ENCODE measurements at places on chromosomes 12 and 14.

- no peaks in the 10 kb centered on the region for H3K36me3 ChIP-seq
- no peak overlapping the region for H3K27ac ChIP-seq
- H3K27me3 ChIP-seq, result no peaks in the 10 kb centered on the region
- H3K4me1 ChIP-seq, result no peaks in the 10 kb centered on the region
- no peak overlapping the region for H3K4me3 ChIP-seq
- peak; percentile 22 for DNase-seq
Observed at GRCh38 chr14:93723001-93723400, 65.3 kb downstream of the PRIMA1 start.

- DNase-seq, result peak; percentile 67
- H3K4me3 ChIP-seq, result peak overlapping the region; percentile 51
- no peaks in the 10 kb centered on the region for H3K36me3 ChIP-seq
- H3K27ac ChIP-seq, result peak overlapping the region; percentile 84
Observed at GRCh38 chr12:125983784-125984500, 918.7 kb downstream of the AACS start.

- no peaks in the 10 kb centered on the region for H3K4me1 ChIP-seq
- H3K27ac ChIP-seq, result no peak within 1 kb of the TSS
- peaks cover 13% of the 10 kb centered on the region for H3K27me3 ChIP-seq
- peak; percentile 27 for DNase-seq
- no peak within 1 kb of the TSS for H3K4me3 ChIP-seq
Observed at GRCh38 chr12:51907083-51907855, at the start of gene ACVRL1. Gene ACVRL1 (plus strand): TSS chr12:51907504. CDS start chr12:51912475, 4,971 bp downstream.

DNA sequence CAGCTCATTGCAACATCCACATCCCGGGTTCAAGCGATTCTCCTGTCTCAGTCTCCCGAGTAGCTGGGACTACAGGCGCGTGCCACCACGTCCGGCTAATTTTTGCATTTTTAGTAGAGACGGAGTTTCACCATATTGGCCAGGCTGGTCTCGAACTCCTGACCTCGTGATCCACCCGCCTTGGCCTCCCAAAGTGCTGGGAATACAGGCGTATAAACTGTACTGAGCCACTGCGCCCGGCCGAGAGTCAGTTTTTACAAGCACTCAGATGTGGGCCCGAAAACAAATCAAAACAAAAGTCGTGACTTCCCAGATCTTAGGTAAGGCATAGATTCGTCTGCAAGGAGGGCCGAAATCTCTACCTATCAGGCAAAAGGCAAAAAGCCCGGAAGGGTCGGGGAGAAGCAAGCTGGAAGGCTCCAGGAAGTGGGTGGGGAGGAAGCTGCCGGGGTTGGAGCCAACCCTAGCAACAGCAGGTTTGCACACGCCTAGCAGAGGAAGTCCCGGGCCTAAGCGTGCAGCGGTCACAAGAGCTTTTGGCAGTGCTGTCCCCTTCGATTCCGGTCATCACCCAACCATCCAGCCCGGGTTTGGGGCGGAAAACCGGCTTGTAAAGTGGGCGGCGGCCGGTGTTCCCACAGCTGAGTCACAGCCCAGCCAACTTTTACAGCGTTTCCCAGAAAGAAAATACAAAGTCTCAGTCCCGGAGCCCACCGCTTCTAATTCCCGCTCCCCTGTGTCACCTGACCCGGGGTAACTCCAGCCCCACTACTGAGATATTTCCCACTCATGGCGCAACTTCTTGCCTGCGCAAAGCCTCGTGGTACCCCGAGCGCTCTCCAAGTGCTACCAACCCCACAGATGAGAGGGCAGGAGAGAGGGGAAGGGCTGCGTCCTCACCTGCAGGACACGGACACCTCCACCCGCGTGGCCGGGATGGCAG, 583 bp downstream of the CPNE8 start:
- no peaks in the 10 kb centered on the region for H3K27me3 ChIP-seq
- H3K4me3 ChIP-seq, result peak overlapping the region; percentile 43
- no peaks in the 10 kb centered on the region for H3K36me3 ChIP-seq
- H3K27ac ChIP-seq, result peak overlapping the region; percentile 71
- peak; percentile 78 for DNase-seq

DNA sequence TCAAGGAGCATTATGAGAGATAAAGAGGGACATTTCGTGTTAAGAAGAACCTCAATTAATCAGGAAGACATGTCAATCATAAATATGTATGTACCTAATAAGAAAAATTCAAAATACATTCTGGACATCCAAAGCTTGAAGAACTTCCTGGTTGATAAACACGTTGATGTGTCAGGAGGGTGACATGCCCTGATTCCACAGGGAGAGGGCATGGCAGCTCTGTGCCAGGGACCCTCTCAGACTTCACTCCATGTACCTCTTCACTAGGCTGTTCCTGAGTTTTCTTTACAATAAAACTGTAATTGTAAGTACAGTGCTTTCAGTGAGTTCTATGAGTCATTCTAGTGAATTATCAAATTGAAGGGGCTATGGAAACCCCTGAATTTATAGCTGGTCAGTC, 163.5 kb downstream of the CFAP54 start:
- H3K36me3 ChIP-seq, result no peaks in the 10 kb centered on the region
- H3K27me3 ChIP-seq, result peaks cover 3% of the 10 kb centered on the region
- no peak for DNase-seq
- H3K27ac ChIP-seq, result no peak overlapping the region
- no peak overlapping the region for H3K4me3 ChIP-seq
- H3K4me1 ChIP-seq, result no peaks in the 10 kb centered on the region

GRCh38 chr14:65369560-65369959, 43.0 kb upstream of the FUT8 start:
- no peak overlapping the region for H3K4me3 ChIP-seq
- no peak overlapping the region for H3K27ac ChIP-seq
- DNase-seq, result no peak
- no peaks in the 10 kb centered on the region for H3K27me3 ChIP-seq
- H3K36me3 ChIP-seq, result no peaks in the 10 kb centered on the region

DNA sequence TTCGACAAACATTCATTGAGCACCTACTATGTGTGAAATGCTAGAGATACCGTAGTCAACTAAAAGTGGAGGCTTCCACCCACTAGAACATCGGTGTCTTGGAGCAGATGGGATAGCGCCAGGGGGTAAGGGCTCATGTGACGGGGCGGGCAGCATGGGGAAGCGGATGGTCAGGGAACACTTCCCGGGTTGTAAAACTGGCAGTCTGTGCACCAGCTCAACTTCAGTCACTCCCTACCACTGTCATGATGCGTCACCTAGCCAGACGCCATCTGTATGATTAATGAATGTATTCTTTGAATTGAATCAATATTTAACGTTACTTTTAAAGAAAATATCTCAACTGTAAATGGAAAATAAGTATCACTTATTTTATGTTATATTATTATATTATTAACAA, 93.5 kb downstream of the PIWIL1 start:
- H3K27me3 ChIP-seq, result no peaks in the 10 kb centered on the region
- no peaks in the 10 kb centered on the region for H3K4me1 ChIP-seq

DNA sequence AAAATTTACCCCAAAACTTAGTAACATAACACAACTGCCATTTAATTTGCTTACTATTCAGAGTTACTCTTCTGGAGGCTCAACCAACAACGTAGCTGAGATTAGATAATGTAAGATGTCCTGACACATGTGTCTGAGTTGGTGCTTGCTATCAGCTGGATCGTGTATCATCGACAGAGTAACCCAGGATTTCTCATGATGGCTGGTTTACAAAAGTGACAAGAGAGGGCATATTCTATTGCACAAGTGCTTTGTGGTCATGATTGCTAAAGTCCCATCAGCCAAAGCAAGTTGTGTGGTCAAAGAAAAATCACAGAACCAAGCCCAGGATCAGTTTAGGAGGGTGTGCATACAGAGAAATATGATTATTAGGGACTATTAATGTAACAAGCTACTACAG, 73.4 kb downstream of the CAPZA3 start:
- no peak overlapping the region for H3K27ac ChIP-seq
- H3K36me3 ChIP-seq, result no peaks in the 10 kb centered on the region
- DNase-seq, result no peak
- H3K4me1 ChIP-seq, result no peaks in the 10 kb centered on the region
- H3K27me3 ChIP-seq, result no peaks in the 10 kb centered on the region

DNA sequence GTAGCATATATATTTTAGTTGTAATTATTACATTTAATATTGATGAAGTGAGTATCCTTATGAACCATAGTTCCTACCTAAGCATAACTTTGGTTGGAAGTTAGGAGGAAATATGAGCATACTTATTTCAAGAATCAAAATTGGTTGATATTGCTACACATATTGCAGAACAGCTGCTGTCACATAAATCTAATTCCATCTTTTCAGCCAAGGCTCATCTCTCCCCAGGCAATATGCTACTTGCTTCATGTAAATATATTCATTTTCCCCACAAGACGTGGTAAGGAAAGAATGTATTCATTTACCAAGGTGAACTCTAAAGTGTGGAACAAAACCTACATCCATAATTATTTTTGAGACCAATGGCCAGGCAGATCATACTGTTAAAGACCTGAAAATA, 62.5 kb upstream of the HIF1A start:
- no peak for DNase-seq
- no peaks in the 10 kb centered on the region for H3K36me3 ChIP-seq
- no peak overlapping the region for H3K4me3 ChIP-seq
- H3K27ac ChIP-seq, result no peak overlapping the region
- H3K27me3 ChIP-seq, result no peaks in the 10 kb centered on the region
- H3K4me1 ChIP-seq, result no peaks in the 10 kb centered on the region

- no peak overlapping the region for H3K27ac ChIP-seq
- DNase-seq, result no peak
- H3K36me3 ChIP-seq, result peaks cover 17% of the 10 kb centered on the region
- H3K4me1 ChIP-seq, result peaks cover 15% of the 10 kb centered on the region
- no peaks in the 10 kb centered on the region for H3K27me3 ChIP-seq
Observed at GRCh38 chr14:64938972-64939816, 3.4 kb downstream of the GPX2 start.

- H3K4me1 ChIP-seq, result no peaks in the 10 kb centered on the region
- H3K4me3 ChIP-seq, result no peak overlapping the region
- no peaks in the 10 kb centered on the region for H3K36me3 ChIP-seq
Observed at GRCh38 chr12:39905152-39905551, 200.7 kb downstream of the SLC2A13 start.

DNA sequence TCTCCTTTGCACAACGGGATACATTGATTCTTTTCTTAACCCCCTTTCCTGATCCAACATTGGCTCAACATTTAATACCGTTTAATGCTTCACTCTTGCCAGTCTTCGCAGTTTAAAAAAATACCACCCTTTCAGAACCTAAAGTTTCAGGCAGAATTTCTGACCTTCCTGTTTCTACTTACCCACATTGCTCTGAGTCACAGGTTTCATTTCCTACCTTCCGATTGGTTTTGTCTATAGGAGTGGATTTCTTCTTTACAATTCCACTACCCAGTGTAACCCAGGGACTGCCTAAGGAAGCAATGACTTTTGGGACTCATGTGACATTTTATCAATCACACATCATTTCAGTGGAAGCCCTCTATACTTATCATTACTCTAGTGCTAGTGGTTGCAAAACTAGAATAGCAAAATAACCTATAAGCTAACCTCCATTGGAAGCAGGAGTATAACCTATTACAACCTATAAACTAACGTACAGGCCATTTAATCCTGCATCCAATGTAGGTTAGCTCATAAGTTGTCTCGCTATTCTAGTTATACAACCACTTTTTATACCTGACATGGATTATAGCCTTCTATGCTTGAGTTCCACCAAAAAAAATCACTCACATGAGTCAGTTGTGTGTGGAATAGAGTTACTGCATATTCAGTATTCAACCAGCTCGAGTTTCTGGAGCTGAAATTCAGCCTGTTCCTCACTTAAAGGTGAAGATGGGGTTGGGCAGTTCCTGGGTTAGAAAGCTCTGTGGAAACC, 64.9 kb upstream of the KITLG start:
- H3K27me3 ChIP-seq, result no peaks in the 10 kb centered on the region
- no peaks in the 10 kb centered on the region for H3K36me3 ChIP-seq
- no peak for DNase-seq
- H3K4me3 ChIP-seq, result no peak overlapping the region

DNA sequence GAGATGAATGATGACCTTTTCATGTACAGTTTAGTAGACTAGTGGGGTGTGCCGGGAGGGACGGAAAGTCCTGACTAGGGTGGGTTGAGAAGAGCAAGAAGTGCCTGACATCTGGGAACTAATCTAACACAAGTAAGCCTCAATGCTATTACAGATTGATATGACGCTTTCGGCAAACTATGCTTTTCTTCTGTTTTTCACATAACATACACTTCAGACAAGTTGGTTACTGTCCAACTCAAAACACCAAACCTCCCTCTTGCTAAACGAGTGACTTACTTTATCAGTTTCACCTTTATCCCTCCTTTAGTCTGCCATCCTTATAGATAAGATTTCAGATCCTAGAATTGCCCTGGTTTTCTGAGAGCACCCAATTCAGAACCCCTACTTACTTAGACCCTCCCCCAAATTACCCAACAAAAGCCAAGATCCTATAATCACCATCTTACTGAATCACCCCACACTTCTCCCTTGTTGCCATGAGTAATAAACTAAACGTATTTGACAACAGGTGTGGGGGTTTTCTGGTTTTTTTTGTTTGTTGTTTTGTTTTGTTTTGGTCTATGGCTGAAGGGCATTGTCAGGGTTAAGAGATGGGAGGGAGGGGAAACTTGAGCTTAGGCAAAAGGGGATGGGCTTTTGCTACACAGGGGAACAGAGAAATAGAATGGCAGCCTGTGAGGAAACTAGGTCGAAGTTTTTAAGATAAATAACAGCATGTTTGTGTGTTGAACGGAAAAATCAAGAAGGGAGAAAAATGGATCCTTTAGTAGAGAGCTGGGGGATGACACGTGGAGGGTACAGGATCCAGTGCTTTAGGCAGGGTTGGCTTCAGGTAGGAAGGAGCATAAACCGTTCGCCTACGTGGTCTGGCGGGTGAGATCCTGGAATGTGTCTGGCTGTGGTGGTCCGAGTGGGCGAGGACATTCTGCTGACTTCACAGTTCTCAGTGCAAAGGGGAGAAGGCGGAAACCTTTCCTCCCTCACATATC, 6.1 kb upstream of the PSMA3 start:
- H3K4me1 ChIP-seq, result peaks cover 8% of the 10 kb centered on the region
- no peaks in the 10 kb centered on the region for H3K27me3 ChIP-seq
- peaks cover 10% of the 10 kb centered on the region for H3K36me3 ChIP-seq
- peak overlapping the region; percentile 48 for H3K4me3 ChIP-seq
- H3K27ac ChIP-seq, result peak overlapping the region; percentile 12

DNA sequence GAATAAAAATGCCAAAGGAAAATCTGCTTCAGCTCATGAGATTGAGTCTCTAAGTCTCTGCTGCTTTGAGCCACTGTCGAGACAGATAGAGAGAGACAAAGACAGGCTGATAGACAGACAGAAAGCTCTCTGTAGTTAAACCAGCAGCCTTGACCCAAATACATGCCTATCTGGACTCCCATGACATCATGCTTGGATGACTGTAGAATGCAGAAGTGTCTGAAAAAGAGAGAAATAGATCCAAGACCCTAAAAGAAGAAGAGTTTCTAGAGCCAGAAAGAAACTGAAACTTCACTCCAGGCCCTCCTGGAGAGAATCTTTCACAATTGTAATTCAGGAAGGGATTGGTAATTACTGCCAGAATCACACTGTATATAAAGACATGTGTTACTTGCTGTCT, 122.6 kb upstream of the PLXNC1 start:
- DNase-seq, result no peak
- H3K27ac ChIP-seq, result no peak overlapping the region

- DNase-seq, result no peak
- H3K4me1 ChIP-seq, result peaks cover 7% of the 10 kb centered on the region
- no peak overlapping the region for H3K27ac ChIP-seq
- no peak overlapping the region for H3K4me3 ChIP-seq
Observed at GRCh38 chr12:88062474-88062873, 33.3 kb upstream of the C12orf50 start.

GRCh38 chr12:26196421-26196716, 996 bp downstream of the SSPN start:
- no peak for DNase-seq
- H3K36me3 ChIP-seq, result no peaks in the 10 kb centered on the region
- H3K27me3 ChIP-seq, result no peaks in the 10 kb centered on the region
- H3K4me3 ChIP-seq, result no peak overlapping the region
- no peaks in the 10 kb centered on the region for H3K4me1 ChIP-seq
